ENCODE measurements at places on chromosomes 2 and 18.

GRCh38 chr2:64017811-64018700 lies 1.2 kb downstream of the VPS54 start:
- no peak for DNase-seq

GRCh38 chr2:202808754-202809153 lies 62.8 kb downstream of the ICA1L start:
- DNase-seq = no peak

DNA sequence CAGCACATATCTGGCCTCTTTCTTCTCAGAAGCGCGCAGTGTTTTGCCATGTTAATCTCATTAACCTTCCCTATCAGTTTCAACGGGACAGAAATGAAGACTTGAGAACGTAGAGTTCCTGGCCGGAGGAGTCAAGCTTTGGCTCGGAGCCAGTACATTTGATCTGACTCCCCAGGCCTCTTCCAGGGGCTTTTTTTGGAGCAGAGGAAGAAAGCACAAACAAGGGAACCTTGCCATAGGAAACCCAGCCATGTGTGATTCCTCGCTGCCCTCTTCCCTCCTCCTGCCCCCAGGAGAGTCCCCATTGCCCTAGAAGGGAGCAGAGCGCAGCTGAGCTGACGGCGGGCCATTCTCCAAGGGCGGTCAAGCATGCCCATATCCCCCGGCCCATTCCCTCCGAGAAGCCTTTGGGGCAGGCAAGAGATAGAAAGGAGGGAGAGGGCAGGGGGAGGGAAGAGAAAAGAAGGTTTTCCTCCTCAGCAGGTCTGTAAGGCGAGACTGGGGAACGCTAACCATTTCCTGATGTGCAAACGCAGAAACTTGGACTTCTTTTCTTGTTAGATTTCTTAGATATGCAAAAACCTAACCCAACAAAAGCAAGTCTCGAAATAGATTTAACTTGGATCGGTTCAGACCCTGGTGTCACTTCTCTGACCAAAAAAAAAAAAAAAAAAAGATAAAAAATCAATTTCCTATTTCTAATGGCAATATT lies 63.7 kb upstream of the POU3F3 start:
- DNase-seq = no peak

DNA sequence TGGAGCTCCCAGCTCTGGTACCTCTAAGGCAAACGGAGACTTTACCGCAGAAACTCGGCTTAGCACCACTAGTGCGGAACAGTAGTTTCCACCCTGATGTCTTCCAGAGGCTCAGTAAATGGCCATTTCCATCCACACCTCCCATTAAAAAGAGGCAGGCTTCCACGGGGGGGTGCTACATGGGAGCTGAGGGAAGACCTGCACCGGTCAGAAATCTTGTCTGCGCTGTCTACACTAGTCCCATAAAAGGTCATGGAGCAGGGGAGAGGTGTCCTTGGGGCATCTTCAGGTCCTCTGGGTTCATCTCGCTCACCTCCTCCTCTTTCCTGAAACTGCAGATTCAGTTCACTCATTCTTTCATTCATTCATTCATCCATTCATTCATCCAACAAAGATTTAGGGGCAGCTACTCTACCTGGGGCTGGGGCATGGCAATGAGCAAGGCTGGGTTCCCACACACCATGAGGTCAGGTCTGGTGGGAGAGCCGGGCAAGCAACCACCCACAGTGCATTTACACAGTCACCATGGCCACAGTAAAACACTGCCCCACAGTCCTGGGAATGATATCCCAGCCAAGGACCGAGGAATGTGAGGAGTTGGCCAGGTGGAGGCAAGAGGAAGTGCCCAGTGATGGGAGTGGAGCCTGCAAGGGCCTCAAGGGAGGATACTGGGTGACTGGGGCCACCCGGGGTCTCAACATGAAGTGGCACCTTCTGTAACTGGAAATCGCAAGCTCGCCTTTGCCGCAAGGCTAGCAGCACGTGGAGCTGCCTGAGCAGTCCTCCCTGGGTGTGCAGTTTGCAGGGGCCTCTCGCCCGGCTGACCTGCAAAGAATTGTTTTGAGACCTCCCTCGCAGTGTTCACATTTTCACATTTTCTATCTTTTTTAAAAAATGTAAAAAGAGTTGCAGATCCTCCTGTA lies 180.2 kb upstream of the RAB6C start:
- DNase-seq = no peak

DNA sequence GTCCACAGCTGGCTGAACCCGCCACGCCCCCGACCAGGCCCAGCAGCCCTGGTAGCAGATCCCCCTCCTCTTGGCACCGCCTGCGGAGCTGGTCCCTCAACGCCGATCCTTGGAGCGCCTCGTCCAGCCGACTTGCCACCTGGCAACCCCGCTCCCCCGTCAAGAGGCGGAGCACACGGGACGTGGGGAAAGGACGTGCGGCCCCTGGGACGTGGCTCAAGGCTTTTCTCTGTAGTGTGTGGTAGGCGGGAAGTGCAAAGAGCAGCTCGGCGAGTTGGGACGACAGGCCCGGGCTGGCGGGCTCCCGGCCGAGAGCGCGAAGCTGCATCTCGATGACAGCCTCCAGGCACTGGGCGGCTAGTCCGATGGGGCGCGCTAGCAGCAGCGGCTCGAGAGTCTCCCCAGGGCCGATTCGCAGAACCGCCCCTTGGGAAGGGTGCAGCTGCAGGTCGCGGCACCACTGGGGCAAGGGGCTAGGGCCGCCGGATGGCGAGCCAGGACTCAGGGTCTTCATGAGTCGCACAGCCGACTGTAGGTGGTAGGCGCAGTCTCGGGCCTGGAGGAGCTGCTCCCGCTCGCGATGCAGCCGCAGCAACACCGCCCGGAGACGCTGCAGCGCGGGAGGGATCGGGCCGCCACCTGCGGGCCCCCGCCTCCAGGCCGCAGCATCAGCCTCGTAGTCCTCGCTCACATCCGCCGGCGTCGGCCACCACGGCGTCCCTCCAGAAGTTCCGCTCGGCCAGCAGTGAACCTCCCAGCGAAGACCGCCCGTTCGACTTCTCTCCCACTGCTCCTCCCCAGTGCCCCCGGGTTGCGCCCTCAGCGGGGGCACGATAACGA lies 617 bp downstream of the CCDC142 start:
- DNase-seq = no peak

Measured in activated naive CD8-positive, alpha-beta T cell treated with anti-CD3 and anti-CD28 coated beads, Interleukin-2, amount 50 U/mL, for 16 hours (primary cell).